ENCODE measurements at places on chromosomes 4 and X.

- DNase-seq, result no peak
Measured at GRCh38 chrX:124619710-124620109, 273.3 kb downstream of the SH2D1A start.

- DNase-seq, result no peak
Measured at GRCh38 chrX:44931441-44931973, 58.5 kb downstream of the KDM6A start.

DNA sequence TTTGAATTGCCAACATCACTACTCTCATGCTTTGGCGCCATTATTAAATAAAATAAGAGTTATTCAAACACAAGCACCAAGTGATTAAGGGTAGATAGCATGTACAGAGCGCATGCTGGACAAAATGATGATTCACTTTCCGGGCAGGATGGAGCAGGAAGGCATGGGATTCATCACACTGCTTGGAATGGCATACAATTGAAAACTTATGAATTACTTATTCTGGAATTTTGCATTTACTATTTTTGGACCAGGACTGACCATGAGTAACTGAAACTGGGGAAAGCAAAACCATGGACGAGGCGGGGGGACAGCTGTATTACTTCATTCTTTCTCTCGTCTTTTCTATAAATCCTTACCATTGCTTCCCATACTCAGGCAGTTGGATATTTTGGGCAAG is 28.5 kb upstream of the FGF5 start:
- DNase-seq, result no peak

- DNase-seq, result no peak
Measured at GRCh38 chr4:6601661-6602250, 26.8 kb downstream of the MAN2B2 start.

DNA sequence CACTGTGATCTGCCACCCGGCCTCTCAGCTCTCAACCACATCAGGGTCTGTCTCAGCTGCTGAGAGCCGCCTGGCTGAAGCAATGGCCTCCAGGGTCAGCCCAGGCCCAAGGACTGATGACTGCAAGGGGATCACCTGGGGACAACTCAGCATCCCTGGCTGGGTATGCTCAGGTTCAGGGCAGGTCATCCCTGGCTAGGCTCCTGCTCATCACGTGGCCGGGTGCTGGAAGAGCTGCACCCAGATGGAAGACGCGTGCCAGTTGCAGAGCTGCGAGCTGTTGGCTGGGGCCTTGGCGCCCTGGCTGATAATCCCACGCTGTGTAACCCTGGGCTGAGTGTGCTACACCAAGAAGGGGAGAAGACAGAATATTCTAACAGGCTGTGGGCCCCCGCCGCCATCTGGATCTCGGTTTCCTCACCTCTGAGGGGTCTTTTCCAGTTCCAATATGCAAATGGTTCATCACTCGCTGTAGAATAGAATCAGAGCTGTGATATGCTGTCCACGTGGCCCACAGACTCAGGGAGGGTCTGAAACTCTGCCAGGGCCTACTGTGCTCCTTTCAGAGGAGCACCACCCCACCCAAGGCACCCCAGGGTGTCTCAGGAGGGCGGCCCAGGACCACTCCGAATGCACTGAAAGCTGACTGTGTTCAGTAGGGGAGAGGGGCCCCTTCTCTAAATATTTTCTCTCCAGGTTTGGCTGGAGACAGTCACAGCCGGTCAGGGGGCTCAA is 338.8 kb downstream of the BCOR start:
- DNase-seq, result no peak

- no peak for DNase-seq
Measured at GRCh38 chr4:88706574-88706973, 8.9 kb upstream of the NAP1L5 start.

- DNase-seq, result no peak
Measured at GRCh38 chrX:50407976-50408375, 62.6 kb downstream of the DGKK start.

DNA sequence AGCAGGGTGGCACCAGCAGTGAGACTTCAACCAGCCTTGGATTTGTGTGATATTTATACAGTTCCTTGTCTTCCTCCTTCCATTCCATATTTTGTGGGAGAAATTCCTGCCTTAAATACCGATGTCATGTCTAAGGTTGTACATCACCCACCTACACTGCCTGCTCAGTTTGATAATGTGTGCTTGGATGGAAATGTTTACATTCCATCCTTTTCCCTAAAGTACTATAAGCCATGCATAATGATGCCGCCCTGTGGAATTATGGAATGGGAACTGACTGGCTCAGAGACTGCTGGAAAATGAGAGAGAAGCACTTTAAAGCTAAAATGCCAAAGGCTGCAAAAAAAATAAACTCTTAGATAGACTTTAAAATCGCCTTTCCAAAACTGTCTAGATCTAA is 11.3 kb upstream of the GLUD2 start:
- DNase-seq, result no peak

GRCh38 chrX:52995987-52996331 is 37.6 kb upstream of the FAM156A start:
- DNase-seq, result no peak

GRCh38 chr4:185830263-185830994 is 18.4 kb upstream of the SORBS2 start:
- no peak for DNase-seq

DNA sequence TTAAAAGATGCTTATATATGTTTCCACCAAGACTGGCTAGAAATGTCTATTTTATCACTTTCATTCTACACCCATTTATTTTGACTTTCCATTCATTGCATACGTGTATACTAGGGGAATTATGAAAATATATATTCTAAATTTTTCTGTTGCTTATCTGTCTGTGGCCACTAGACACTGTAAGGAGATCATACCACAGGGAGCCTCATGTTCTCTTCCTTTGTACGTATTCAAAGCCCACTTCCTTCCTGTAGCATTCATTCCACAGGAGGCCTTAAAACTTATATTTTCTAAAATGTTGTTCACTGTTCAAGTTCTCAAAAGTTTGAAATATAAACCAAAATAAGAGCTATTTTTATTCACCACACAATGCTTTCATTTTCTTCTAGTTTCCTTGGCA is 1848.9 kb upstream of the TENM3 start:
- no peak for DNase-seq

DNA sequence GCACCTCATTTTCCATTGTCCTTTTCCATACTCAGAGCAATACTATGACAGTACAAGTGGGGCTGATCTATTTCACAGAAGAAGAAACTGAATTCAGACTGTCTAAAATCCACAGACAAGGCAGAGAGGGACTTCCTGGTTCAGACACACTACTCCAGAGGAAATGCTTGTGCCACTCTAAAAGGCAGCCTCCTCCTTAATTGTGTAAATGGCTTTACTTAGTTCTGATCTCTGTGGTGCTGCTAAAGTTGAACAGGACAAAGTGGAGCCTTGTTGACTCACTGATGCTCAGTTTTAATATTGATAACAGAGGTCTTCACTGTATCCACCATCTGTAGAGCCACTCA is 122.4 kb downstream of the KIT start:
- DNase-seq, result no peak

DNA sequence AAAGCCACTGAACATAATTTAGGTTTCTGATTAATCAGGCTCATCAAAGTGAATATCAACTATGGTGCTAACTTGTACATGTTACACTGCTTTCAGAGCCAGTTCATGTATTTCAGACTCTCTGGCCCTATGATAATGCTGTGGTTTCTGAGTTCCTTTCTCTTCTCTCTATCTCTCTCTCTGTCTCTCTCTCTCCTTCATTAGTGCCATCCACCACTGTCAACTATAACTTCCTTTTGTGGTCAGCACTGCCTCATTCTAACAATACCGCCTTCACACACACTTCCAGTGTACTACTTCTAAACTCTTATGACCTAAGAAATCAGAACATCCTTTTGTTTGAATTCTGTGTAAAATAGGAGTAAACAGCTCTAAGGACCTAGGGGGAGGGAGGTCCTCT is 907.1 kb downstream of the RPA4 start:
- no peak for DNase-seq

- DNase-seq, result no peak
Measured at GRCh38 chrX:24574743-24575142, 72.4 kb downstream of the PCYT1B start.

DNA sequence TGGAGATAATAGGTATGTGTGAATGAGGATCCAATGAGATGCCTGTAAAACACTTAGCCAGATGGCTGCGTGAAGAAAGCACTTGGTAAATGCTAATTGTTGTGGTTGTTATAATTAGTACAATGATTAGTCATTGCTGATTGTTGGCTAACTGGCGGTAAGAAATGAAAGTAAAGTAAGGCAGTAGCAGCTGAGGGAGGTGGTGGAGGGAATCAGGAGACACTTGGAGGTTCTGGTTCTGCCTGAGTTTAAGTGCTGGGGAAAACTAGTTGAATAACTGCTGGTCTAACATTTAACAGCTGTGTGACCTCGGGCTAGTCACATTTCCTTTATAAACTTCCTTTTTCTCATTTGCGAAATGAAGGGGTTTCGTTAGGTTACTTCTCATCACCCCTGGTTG is 30.9 kb downstream of the CD38 start:
- no peak for DNase-seq

DNA sequence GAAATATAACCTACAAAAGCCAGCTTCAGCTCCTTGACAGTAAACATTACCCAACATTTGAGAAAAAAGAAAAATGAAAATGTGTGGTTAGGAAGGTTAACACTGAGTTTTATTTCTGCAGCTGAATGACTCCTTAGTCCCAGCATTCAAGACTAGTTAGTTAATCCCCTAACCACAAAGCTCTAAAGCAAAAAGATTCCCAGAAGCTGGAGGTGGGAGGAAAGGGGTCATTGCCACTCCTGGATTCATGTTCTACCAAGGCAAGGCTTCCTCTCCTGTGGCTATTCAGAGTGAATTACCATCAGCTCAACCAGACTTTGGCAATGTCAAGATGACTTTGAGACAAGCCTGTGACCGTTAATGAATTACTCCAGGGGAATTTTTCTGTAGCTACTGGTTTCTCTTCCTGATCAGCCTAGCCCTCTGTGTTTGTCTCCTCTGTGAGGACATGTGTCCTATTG is 63.6 kb downstream of the HADH start:
- DNase-seq, result no peak

- no peak for DNase-seq
Measured at GRCh38 chr4:52943677-52944076, 81.6 kb downstream of the RASL11B start.

DNA sequence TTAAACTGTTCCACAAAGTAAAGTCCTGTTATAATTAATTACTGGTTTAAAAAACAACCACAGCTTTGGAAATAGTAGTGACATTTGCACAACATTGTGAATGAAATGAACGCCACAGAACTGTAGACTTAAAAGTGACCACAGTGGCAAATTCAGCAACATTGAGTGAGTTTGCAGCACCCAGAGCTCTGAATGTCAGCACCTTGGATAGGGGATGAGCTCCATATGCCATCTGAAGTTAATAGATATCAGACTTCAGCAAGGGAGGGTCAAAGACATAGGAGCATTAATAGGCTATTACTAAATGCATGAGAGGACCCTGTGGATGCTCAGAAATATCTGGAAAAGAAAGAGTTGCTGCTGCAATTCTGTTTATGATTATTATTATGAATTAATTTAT is 55.3 kb upstream of the KCNIP4 start:
- DNase-seq, result no peak

DNA sequence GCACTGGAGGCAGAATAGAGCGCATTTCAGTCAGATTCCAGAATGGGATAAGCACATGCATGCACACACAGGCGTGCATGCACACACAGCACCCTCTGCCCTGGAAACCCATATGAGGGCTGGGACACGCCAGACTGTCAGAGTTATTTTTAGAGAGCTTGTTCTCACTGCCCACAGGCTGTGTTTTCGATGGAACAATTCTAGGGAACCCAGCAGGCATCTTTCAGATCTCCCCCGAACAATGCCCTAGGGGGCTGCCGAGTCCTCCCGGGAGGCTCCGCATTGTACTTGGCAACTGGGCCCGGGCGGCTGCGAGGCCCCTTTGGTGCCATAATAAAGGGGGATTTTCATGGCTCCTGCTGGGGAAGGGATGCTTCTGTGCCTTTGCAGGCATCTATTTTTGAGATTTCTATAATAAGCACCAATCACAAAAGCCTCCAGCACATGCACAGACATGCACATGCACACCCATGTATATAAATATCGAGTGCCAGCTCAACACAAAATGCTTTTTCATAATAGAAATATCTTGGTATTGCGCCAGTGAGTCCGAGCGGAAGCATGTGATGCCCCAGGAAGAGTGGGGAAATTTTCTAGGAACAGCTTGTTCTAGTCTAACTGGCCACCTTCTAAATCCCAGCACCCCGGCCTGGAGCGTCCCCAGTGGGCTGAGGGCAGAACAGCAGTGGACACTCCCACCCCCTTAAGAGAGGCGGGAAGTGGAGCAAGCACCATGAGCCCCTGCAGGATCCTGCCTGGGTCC is 88.5 kb downstream of the PHKA2 start:
- no peak for DNase-seq

DNA sequence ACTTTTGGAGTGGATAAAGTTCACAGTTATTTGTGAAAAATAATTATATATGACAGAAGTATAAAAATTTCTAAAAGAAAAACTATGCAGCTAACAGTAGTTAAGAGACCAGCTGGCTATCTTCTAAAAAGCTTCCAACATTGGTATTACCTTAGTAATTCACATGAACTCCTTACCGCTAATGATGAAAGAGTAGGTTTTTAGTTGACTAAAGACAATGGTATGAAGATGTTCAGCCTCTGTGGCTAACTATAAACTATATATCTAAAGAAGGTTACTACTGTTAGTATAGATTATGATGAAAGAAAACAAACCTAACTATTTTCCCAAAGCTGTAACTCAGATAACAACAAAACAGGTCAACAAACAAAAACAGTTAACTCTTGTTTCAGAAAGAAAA is 10.4 kb downstream of the CCNI start:
- DNase-seq, result no peak

DNA sequence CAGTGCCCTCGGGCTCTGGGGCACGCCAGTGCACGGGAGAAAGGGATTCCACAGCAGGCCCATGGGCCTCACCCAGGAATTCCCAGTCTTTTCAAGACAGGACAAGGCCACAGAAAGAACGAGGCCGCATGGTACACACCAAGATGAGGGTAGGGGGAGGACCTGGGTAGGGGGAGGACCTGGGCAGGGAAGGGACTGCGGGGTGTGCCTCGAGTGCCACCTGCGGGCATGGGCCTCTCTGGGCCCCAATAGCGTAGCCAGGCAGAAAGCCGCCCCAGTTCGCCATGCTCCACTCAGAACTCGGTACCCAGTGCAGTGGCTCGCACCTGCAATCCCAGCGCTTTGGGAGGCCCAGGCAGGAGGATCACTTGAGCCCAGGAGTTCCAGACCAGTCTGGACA is 14.0 kb upstream of the DUSP9 start:
- no peak for DNase-seq

DNA sequence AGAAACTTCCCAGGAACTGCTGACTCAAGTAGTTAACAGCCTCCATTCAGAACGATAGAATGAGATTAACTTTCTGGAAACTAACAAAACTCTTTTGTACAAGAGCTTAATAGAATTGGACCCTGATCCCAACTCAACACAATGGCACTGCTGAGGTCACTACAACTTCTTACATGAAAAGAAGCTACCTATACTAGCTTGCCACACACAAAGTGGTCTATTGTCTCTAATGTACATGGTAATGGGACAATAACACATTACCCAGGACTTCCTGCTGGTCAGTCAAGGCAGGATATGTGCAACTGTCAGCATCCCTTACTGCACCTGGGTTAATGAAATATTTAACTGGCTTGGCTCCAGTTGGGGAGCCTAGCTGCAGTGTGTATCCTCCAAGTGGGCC is 56.2 kb downstream of the BRCC3 start:
- no peak for DNase-seq

GRCh38 chr4:1868293-1868692 is 2.9 kb upstream of the NSD2 start:
- no peak for DNase-seq

- no peak for DNase-seq
Measured at GRCh38 chr4:142832022-142832421, 14.1 kb downstream of the INPP4B start.

- DNase-seq, result no peak
Measured at GRCh38 chrX:74931214-74931613, 6.0 kb upstream of the NEXMIF start.
